ENCODE measurements at places on chromosomes 1 and 21. TPM values are rescaled to one million over a fixed set of nuclear protein-coding genes. Genes with fewer than 3 reads are reported as not detected.
A peak's percentile ranks its signal among the peaks of the same experiment; 100 is the strongest.

GRCh38 chr1:202145068-202145743, 669 bp upstream of the ARL8A start:
- peak overlapping the region; percentile 98 for H3K4me3 ChIP-seq
- H3K27me3 ChIP-seq, result no peaks in the 10 kb centered on the region
- peaks cover 28% of the 10 kb centered on the region for H3K4me1 ChIP-seq
- H3K36me3 ChIP-seq, result peaks cover 5% of the 10 kb centered on the region
- no peak for DNase-seq

DNA sequence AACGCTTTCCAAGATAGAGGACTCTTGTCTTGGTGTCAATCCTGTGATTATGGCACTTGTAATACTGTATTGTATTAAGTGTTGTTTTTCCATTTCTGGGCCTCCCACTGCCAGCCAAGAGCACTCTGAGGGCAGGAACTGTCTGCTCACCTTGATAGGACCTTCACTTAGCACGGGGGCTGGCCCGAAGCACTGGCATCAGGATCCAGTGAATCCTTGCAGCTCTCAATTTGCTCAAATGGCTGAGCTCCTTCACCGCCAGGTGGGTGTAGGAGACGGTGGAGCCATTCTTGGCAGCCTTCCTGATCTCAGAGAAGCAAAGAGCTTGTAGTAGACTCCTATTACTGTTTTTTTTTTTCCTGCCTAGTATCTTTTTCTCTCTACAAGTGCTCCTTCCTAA, 17.7 kb downstream of the MECR start:
- peak overlapping the region; percentile 60 for H3K27ac ChIP-seq
- H3K36me3 ChIP-seq, result peaks cover 4% of the 10 kb centered on the region
- H3K4me3 ChIP-seq, result no peak overlapping the region
- peaks cover 6% of the 10 kb centered on the region for H3K4me1 ChIP-seq

GRCh38 chr1:204384636-204385352, 25.1 kb upstream of the PLEKHA6 start:
- H3K4me3 ChIP-seq, result no peak overlapping the region
- peaks cover 3% of the 10 kb centered on the region for H3K4me1 ChIP-seq
- H3K27ac ChIP-seq, result no peak overlapping the region
- H3K36me3 ChIP-seq, result no peaks in the 10 kb centered on the region

Gene TNFSF4
- total RNA-seq, result 1.9 TPM

GRCh38 chr1:25952841-25953401, 44.9 kb downstream of the PAFAH2 start:
- H3K27me3 ChIP-seq, result no peaks in the 10 kb centered on the region
- H3K27ac ChIP-seq, result no peak overlapping the region
- H3K4me3 ChIP-seq, result no peak overlapping the region
- peaks cover 4% of the 10 kb centered on the region for H3K4me1 ChIP-seq
- peaks cover 2% of the 10 kb centered on the region for H3K36me3 ChIP-seq

Gene DVL1
- total RNA-seq, result 45.8 TPM

Gene RASAL2
- 0.29 TPM for total RNA-seq

- no peaks in the 10 kb centered on the region for H3K36me3 ChIP-seq
- peaks cover 11% of the 10 kb centered on the region for H3K4me1 ChIP-seq
- peaks cover 28% of the 10 kb centered on the region for H3K27me3 ChIP-seq
- H3K27ac ChIP-seq, result peak overlapping the region; percentile 27
Measured at GRCh38 chr21:38297871-38298270, 41.1 kb downstream of the KCNJ15 start.

Gene SPOCD1
- total RNA-seq, result 0.30 TPM

Gene CASZ1
- 21.2 TPM for total RNA-seq

- peak overlapping the region; percentile 98 for H3K27ac ChIP-seq
- peak overlapping the region; percentile 58 for H3K4me3 ChIP-seq
- DNase-seq, result peak; percentile 33
- H3K27me3 ChIP-seq, result no peaks in the 10 kb centered on the region
Measured at GRCh38 chr1:185566995-185567394, 167.2 kb upstream of the HMCN1 start.

DNA sequence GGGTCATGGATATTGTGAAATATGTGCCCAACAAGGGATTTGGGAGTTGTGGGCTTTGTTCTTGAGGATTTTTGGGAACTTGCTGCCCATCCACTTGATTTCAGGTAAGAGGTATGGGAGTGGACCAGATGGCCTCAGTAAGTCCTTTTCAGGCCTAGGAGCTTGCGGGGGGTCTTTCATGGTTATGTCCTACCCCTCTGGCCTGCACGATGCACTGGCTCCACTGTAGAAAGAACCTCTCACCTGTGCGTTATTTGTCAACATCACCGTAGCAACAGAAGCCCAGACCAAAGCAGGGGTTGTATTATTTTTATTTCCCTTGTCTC, 8.6 kb downstream of the RIIAD1 start:
- peaks cover 13% of the 10 kb centered on the region for H3K36me3 ChIP-seq
- DNase-seq, result no peak
- H3K4me1 ChIP-seq, result peaks cover 4% of the 10 kb centered on the region

DNA sequence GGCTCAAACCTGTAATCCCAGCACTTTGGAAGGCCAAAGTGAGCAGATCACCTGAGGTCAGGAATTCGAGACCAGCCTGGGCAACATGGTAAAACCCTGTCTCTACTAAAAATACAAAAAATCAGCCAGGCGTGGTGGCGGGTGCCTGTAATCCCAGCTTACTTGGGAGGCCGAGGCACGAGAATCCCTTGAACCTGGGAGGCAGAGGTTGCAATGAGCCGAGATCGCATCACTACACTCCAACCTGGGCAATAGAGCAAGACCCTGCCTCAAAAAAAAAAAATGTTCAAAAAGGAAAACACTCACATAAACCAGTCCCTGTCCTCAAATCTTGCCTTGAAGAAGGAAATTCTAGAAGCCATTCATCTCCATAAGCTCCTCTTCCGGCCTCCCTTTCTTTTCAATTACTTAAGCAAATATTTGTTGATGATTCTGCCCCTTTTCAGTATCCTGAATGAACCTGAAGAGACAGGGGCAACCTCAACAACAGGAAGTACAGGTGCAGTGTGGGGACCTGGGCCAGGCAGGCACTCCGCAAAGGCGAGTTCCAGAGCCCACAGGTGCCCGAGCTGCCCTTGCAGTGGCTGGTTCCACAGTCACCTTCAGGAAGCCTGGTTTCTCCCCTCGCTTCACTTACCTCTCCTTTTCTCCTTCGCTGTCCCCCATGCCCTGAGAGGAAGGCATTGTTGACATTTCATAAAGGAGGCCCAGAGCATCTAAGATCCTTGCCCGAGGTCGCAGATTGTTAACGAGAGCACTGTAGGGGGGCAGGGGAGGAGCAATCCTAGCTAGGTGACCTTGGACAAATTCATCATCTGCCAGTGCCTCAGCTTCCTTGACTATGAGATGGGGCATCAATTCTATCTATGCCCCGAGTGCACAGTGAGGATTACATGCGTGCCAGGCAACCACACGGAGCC, 8.9 kb upstream of the LEFTY1 start:
- peak overlapping the region; percentile 98 for H3K27ac ChIP-seq
- no peaks in the 10 kb centered on the region for H3K27me3 ChIP-seq
- H3K36me3 ChIP-seq, result no peaks in the 10 kb centered on the region
- H3K4me1 ChIP-seq, result peaks cover 32% of the 10 kb centered on the region
- no peak for DNase-seq
- peak overlapping the region; percentile 86 for H3K4me3 ChIP-seq

DNA sequence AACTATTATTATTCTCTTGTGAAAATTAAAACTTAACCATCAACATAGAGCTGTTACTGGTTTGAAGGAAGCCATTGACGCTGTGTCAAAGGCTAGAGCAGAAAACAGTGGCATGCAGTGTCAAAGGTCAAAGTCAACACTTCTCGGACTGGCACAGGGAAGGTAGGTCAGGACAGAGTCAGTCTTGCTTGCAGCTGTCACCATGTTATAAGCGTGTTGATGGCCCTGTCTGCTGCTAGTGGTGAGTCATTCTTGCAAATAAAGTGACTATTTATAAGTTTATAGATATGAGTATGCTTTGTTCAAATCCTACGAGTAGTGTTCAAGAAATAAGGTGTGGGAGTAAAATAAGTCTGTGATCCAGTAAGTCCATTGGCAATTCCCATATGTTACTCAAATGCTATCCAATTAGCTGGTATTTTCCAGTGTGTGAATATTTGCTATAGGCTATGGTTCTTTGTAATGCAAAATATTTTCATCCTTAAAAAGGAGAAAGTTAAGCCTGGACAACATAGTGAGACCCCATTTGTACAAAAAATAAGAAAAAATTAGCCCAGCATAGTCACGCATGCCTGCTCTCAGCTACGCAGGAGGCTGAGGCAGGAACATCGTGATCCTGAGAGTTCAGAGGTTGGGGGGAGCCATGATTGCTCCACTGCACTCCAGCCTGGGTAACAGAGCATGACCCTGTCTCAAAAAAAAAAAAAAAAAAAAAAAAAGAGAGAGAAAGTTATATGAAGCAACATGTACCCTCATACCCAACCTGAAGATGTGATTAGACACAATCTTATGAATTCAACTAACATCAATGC, 26.3 kb upstream of the TINAGL1 start:
- H3K36me3 ChIP-seq, result no peaks in the 10 kb centered on the region
- H3K4me3 ChIP-seq, result no peak overlapping the region

Gene TYW3
- total RNA-seq, result 17.0 TPM

Gene TRAPPC10
- total RNA-seq, result 122 TPM

DNA sequence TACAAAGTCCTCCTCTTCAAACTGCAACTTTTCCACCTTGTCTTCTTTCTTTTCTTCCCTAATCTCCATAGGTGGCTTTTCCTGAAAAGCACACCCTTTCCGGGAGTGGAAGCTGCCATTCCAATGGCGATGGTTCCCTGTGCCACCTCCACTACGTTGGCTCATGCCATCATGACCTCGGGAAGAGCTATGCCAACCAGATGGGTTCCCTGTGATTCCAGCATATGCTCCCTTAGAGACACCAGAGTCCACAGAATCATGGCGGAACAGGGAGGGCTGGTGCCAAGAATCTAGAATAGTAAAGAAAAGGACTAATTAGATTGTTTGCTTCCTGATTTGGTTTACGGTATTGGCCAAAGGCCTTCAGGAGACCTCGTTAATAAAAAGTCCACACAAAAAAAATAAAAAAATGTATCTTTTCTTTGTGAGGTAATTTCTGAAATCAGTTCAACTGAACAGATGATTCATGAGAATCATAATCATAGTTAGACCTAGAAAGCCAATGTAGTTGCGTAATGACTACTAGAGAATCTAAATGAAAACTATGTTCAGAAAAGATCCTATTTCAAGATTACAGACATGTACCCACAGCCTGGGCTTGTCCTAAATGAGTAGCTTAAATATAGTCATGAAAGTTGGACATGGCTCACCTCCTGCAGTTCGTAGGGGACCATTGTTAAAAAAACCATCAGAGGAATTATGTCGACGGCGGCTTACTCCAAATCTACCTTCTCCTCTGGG, 30.9 kb upstream of the CCDC17 start:
- no peaks in the 10 kb centered on the region for H3K27me3 ChIP-seq
- H3K36me3 ChIP-seq, result peaks cover 7% of the 10 kb centered on the region
- peaks cover 15% of the 10 kb centered on the region for H3K4me1 ChIP-seq
- H3K27ac ChIP-seq, result no peak overlapping the region
- no peak for DNase-seq
- no peak overlapping the region for H3K4me3 ChIP-seq

Gene OR2M3
- total RNA-seq, result not detected

DNA sequence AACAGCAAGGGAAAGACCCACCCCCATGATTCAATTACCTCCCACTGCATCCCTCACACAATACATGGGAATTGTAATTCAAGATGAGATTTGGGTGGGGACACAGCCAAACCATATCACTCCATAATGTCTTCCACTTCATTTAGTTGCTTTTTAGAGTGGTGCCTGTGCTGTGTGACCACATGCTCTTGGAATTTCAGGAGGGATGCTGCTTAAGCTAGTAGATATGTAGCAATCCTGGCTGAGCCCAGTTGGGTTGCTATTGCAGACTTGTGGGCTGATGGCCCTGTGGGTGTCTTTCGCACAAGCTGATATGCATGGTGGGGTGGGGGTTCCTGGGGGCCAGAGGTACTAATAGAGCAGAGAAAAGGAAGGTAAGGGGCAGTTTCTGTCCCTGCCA, 160.4 kb upstream of the SYT6 start:
- H3K4me3 ChIP-seq, result no peak overlapping the region
- no peak overlapping the region for H3K27ac ChIP-seq
- peaks cover 3% of the 10 kb centered on the region for H3K36me3 ChIP-seq

DNA sequence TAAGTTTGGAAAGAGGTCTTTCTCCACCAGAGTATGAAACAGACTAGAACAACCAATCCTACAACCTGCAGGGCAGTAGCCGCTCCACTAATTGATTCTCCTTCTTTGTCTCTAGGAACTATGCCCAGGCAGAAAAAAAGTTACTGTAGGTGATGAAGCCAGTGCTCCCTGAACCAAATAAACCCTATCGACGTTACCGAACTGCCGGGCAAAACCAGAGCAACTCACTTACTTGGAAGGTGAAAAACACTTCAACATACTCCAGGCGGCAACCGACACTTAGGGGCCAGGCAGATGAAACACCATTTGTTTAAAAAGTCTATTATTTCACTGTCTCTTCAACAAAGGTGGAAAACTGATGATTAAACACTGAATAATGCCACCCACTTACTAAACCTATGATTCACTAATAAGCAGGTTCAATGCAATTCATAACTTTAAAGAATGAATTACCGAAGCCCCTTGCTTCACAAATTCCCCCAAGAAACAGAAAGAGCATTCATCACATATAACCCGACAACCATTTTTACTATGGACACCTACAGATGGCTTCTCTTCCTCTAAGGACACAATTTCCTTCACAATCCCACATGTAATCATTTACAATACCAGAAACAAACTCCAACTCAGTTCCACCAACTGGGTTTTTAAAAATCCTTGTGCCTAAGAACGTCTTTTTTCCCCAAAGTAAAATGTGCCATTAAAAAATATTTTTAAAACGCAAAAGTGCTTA, 1.6 kb downstream of the NRIP1 start:
- peak overlapping the region; percentile 91 for H3K4me3 ChIP-seq
- no peak for DNase-seq

Gene TMPRSS15
- not detected for total RNA-seq

- no peak for DNase-seq
- no peak overlapping the region for H3K4me3 ChIP-seq
- H3K36me3 ChIP-seq, result no peaks in the 10 kb centered on the region
- H3K4me1 ChIP-seq, result no peaks in the 10 kb centered on the region
- H3K27ac ChIP-seq, result no peak overlapping the region
Measured at GRCh38 chr1:219279017-219279770, 105.5 kb downstream of the LYPLAL1 start.

GRCh38 chr1:156664046-156664766, 13.0 kb downstream of the NES start:
- no peaks in the 10 kb centered on the region for H3K36me3 ChIP-seq
- no peak for DNase-seq
- peaks cover 6% of the 10 kb centered on the region for H3K27me3 ChIP-seq

Gene ARTN
- total RNA-seq, result 0.65 TPM

Gene KCNA3
- total RNA-seq, result 115 TPM

- DNase-seq, result no peak
- peaks cover 7% of the 10 kb centered on the region for H3K4me1 ChIP-seq
- no peak overlapping the region for H3K4me3 ChIP-seq
- no peaks in the 10 kb centered on the region for H3K36me3 ChIP-seq
Measured at GRCh38 chr1:21916447-21917238, 20.5 kb downstream of the HSPG2 start.

GRCh38 chr1:174874331-174875053, 125.3 kb upstream of the CACYBP start:
- H3K4me1 ChIP-seq, result peaks cover 8% of the 10 kb centered on the region
- peak overlapping the region; percentile 66 for H3K27ac ChIP-seq
- DNase-seq, result no peak

Gene PRR9
- not detected for total RNA-seq

All from T-helper 17 cell (primary cell).